ENCODE measurements at places on chromosomes 7 and 10. TPM values are rescaled to one million over a fixed set of nuclear protein-coding genes. Genes with fewer than 3 reads are reported as not detected.

TMEM130 gene
- total RNA-seq, result 0.14 TPM

ADIRF gene
- 110 TPM for total RNA-seq

PIP gene
- not detected for total RNA-seq

C10orf62 gene
- 0.14 TPM for total RNA-seq

PVRIG gene
- not detected for total RNA-seq

DMBT1 gene
- under 0.01 TPM for total RNA-seq

HABP2 gene
- not detected for total RNA-seq

TDRD1 gene
- total RNA-seq, result 0.83 TPM

FFAR4 gene
- not detected for total RNA-seq

POLL gene
- 9.5 TPM for total RNA-seq

RADIL gene
- total RNA-seq, result 0.57 TPM

FANK1 gene
- total RNA-seq, result 10.0 TPM

NKX2-3 gene
- not detected for total RNA-seq

PKD2L1 gene
- not detected for total RNA-seq

CUTC gene
- 24.6 TPM for total RNA-seq

TBXAS1 gene
- 0.92 TPM for total RNA-seq

GRID1 gene
- 0.09 TPM for total RNA-seq

C7orf57 gene
- total RNA-seq, result not detected

SLC16A12 gene
- total RNA-seq, result not detected

CFAP70 gene
- 0.92 TPM for total RNA-seq

ADAMTS14 gene
- total RNA-seq, result 5.5 TPM

SPOCK2 gene
- 0.43 TPM for total RNA-seq

NEBL gene
- total RNA-seq, result under 0.01 TPM

RELN gene
- 0.74 TPM for total RNA-seq

ELN gene
- total RNA-seq, result 4.2 TPM

RTKN2 gene
- total RNA-seq, result 1.00 TPM

GNAI1 gene
- total RNA-seq, result 53.5 TPM

WEE2 gene
- total RNA-seq, result not detected

FBXL15 gene
- 6.7 TPM for total RNA-seq

ITIH2 gene
- not detected for total RNA-seq

HYAL4 gene
- not detected for total RNA-seq

TRUB1 gene
- total RNA-seq, result 26.8 TPM

VIPR2 gene
- total RNA-seq, result 0.85 TPM

AASS gene
- 37.8 TPM for total RNA-seq

IKZF5 gene
- 1.9 TPM for total RNA-seq

EBLN1 gene
- not detected for total RNA-seq

AKR1D1 gene
- not detected for total RNA-seq

COL28A1 gene
- total RNA-seq, result not detected

GPR158 gene
- 0.18 TPM for total RNA-seq

TFPI2 gene
- total RNA-seq, result 178 TPM

GRID2IP gene
- not detected for total RNA-seq

IGF2BP3 gene
- total RNA-seq, result 12.8 TPM

TMEM273 gene
- under 0.01 TPM for total RNA-seq

SAMD8 gene
- 48.2 TPM for total RNA-seq

TMEM176A gene
- 1.1 TPM for total RNA-seq

ANKRD2 gene
- 1.2 TPM for total RNA-seq

KCNH2 gene
- total RNA-seq, result 1.7 TPM

KCND2 gene
- total RNA-seq, result 4.0 TPM

PPP1R3C gene
- 190 TPM for total RNA-seq

SDK1 gene
- total RNA-seq, result 6.5 TPM

COL1A2 gene
- 4,803 TPM for total RNA-seq

SPAM1 gene
- total RNA-seq, result not detected

ZPBP gene
- total RNA-seq, result not detected

SYCE1 gene
- total RNA-seq, result not detected

OPALIN gene
- not detected for total RNA-seq

HOXA3 gene
- total RNA-seq, result 1.8 TPM

CDHR1 gene
- total RNA-seq, result under 0.01 TPM

WIPF3 gene
- total RNA-seq, result under 0.01 TPM
